ENCODE measurements at places on chromosomes 5 and 9. TPM values are rescaled to one million over a fixed set of nuclear protein-coding genes. Genes with fewer than 3 reads are reported as not detected.

The CSF1R gene
- 15.5 TPM for total RNA-seq

The PCDHA12 gene
- total RNA-seq = not detected

GRCh38 chr5:131364507-131365050 is 100.7 kb downstream of the CDC42SE2 start:
- no peak for DNase-seq

GRCh38 chr5:134115806-134116175 is 1.3 kb downstream of the TCF7 start:
- DNase-seq = no peak

DNA sequence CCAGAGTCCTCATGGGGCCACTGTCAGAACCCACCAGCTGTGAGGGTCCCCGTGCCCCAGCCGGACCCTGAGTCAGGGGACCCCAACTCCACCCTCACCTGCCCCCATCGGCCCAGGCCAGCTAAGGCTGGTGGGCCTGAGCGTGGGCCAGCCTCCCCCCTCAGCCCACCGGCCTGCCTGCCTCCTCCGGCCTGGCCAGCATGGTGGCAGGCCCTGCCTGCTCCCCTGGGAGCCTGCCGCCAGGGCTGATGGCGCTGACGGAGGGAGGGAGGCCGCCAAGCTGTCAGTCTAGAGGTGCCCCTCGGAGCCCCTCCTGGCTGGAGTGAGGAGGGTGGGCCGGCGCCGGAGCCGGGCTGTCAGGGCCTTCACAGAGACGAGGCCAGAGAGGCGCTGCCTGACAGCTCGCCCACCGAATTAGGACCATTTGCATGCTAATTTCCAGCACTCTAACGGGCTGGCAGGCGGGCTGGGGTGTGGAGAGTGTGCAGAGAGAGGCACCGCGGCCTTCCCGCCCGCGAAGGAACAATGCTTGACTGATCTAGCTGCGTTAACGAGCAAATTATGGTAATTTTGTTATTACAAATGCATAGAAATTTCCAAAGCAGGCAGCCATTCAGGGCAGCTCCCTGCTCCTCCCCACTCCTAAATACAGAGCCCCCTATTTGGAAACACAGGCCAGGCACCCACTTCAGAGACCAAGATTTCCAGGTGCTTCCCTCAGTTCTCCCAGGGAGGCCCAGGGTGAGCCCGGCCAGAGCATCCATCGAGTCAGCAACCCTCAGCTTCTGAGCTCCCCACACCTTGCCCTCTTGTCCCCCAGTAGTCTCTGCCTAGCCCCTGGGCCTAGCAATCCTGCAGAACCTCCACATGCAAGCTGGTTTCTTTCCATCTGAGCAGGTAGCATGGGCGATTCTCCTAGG is 169.3 kb downstream of the PAX5 start:
- no peak for DNase-seq

GRCh38 chr5:53261245-53261644 is 151.7 kb upstream of the MOCS2 start:
- DNase-seq = no peak

- DNase-seq = no peak
Observed at GRCh38 chr5:126124706-126125345, 298.4 kb upstream of the GRAMD2B start.

GRCh38 chr9:846852-847251 is 5.4 kb downstream of the DMRT1 start:
- DNase-seq = no peak

GRCh38 chr9:35951736-35952135 is 6.2 kb downstream of the OR2S2 start:
- no peak for DNase-seq

The KLHL3 gene
- 26.3 TPM for total RNA-seq

DNA sequence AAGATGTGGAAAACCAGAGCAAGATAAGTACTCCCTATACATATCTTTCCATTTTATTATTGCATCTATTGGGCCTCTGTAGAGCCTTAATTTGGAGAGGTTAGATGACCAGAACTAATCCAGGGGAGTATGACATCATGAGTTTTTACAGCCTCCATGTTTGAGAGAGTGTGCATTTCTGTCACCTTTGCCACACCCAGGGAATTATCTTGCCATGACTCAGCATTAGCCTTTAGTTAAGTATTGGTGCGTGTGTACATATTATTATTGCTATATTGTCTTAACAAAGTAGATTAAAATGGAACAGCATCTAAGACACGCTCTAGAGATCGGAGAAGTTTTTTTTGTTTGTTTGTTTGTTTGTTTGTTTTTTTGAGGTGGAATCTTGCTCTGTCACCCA is 27.6 kb downstream of the DIMT1 start:
- DNase-seq = no peak

All from left ventricle myocardium inferior (tissue), 1 donor.